GM03348 (cell line): ENCODE measurements at places on chromosomes 6 and 20.
A peak's percentile ranks its signal among the peaks of the same experiment; 100 is the strongest.

DNA sequence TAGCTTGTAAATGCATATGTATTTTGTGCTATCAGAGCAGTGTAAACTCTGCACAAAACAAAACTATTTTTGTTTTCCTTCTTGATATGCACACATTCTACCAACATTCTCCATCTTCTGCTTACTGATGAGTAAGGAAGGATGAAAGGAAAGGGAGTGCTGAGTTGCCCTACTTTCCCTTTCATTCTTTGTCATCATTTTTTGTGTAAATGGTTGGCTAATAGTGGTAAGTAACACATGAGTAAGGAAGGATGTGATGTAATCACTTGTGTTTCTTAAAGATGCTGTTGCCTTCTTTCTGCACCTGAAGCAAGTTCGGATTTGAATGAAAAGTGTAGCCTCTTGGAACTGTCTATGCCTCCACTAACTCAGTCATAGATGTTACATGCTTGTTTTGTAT lies 4.6 kb upstream of the REV3L start:
- DNase-seq, result peak; percentile 56

GRCh38 chr20:59246691-59247400 lies 53.6 kb upstream of the EDN3 start:
- no peak for DNase-seq

GRCh38 chr20:6636209-6637159 lies 131.0 kb upstream of the BMP2 start:
- peak; percentile 70 for DNase-seq

GRCh38 chr20:5714261-5715041 lies 35.8 kb upstream of the SHLD1 start:
- DNase-seq, result no peak

GRCh38 chr6:30837870-30838269 lies 46.4 kb upstream of the DDR1 start:
- DNase-seq, result no peak

DNA sequence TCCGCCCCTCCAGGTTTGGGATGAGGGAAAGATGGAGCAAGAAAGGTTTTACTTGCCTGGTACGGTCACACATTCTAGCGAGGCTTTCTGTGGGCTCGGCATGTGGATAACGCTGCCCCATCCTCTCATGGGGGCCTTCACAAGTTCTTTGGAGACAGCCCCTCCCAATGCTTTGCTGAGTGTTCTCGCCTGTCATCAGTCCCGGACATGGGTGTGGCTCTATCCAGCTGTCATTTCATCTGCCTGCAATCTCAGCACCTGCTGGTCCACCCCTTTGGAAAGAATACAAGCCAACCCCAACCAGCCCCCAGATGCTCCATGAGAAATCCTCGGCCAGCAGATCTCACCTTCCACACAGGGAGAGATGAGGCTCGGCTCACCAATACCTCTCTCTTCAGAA lies 30.3 kb upstream of the MDGA1 start:
- no peak for DNase-seq

DNA sequence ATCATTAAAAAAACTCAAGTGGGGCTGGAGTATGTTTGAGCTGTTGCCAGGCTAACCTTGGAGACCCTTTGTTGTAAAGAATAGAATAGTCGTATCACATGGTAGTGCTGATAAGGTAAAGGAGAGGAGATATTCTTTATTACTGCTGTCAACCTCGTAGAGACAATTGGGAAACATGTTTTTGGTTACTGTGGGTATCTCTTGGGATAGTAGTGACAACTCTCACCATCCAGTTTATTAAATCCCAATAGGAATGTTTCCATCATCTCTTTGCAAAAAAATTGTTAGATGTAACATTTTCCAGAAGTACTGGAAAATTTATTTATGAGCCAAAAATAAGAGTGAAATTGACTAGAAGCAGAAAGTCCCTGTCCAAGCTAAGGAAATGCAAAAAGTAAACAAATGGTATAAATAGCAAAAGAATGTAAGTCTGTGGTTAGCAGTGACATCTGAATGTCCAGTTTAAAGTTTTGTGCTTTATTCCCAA lies 829.3 kb upstream of the CITED2 start:
- peak; percentile 11 for DNase-seq

GRCh38 chr6:129946439-129947140 lies 71.8 kb upstream of the L3MBTL3 start:
- no peak for DNase-seq

- no peak for DNase-seq
Observed at GRCh38 chr6:36954262-36954931, at the start of gene PI16. TSS of gene PI16 (plus strand) at chr6:36954738. CDS start at chr6:36954761, 23 bp downstream.

DNA sequence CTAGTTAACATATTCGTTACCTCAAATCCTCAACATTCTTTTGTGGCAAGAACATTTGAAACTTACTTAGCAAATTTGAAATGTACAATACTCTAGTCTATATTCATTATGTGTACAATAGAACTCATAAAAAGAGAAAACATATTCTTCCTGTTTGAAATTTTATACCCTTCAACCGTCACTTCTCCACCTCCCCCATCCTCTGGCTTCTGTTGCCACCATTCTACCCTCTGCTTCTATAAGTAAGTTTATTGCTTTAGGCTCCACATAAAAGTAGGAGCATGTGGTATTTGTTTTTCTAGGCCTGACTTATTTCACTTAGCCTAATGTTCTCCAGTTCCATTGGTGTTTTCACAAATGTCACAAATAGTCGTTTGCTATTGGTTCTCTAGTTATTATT lies 205.3 kb downstream of the TENT5A start:
- DNase-seq, result no peak
